ENCODE measurements at places on chromosomes 11 and 22.

DNA sequence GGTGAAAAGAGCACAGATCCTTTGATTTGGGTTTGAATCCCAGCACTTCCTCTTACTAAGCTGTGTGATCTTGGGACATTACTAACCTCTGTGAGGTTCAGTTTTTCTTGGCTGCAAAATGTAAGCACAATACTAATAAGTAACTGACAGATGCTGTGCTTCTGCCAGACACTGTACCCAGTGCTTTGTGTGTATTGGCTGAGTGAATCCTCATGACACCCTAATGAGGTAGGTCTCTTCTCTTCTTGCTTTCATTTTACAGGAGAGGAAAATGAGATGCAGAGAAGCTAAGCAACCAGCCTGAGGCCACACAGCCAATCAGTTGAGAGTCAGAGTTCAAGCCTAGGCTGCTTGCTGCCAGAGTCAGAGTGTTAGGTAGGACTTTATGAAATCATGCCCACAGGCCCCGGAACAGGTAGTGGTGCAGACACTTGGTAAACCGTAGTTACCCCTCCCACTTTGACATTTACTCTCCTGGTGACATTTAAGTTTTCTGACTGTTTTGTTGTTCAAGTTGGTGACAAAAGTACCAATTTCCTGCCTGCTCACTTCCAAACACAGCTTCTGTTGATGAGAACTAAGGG is 21.2 kb downstream of the PTPRJ start:
- DNase-seq, result no peak

DNA sequence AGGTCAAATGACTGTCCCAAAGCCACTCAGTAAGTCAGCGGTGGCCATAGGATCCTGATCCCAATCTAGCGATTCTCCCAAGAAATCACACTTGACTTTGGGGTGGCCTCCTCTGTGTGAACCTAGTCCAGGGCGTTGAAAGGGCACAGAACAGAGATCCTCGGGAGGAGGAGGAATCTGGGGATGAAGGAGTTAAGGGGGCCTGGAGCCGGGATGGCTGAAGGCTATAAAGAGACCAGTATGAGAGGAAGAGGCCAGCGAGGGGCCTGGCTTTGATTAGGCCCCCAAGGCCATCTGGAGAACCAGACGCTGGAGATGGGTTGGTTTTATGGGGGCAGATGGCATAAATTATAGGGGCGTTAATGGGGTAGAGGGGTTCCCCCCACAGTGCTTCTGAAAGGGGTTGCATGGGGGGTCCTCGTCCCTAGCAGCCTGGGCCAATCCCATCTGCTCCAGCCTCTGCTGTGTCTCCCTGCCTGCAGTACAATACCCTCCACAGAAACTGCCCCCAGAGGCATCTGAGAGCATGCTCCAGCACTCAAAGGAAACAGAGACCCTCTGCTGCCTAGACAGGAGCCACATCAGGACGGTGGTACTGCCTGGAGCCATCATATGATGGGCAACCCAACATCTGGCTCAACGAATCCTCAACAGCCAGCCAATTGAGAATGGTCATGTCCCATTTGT is 35.2 kb upstream of the TRIM29 start:
- no peak for DNase-seq

DNA sequence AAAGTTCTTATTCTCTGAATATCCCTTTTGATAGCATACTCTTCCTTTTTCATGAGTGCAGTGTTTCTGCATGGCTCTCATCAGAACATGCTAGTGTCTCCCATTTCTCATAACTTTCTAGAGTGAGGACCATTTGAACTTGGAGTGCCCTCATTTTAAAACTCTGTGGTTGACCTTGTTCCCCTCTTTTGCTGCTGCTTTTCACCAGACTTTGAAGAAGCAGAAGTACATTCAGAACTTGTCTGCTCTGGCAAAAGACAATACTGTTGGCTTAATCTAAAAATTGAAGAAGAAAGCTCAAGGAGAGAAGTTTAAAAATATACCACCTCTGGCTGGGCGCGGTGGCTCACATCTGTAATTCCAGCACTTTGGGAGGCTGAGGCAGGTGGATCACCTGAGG is 35.0 kb downstream of the PPARA start:
- DNase-seq, result no peak

- DNase-seq, result no peak
Measured at GRCh38 chr22:27318516-27318915, 483.0 kb downstream of the MN1 start.

GRCh38 chr11:101567071-101567470 is 16.7 kb downstream of the TRPC6 start:
- DNase-seq, result no peak

DNA sequence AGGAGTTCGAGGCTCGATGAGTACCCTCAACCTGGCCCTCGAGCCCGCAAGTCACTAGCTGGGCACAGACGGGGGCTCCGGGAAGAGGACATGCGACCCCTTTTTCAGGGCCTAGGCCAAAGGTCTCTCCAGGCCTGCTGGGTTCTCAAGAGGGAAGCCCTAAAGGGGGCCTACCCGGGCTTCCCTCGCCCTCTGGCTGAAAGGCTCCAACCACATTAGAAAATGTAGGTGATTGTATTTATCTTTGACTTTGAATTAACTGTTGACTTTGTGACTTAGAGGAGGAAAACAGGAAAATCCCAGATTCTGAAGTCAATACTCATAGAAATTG is 7.3 kb upstream of the PAX6 start:
- no peak for DNase-seq

DNA sequence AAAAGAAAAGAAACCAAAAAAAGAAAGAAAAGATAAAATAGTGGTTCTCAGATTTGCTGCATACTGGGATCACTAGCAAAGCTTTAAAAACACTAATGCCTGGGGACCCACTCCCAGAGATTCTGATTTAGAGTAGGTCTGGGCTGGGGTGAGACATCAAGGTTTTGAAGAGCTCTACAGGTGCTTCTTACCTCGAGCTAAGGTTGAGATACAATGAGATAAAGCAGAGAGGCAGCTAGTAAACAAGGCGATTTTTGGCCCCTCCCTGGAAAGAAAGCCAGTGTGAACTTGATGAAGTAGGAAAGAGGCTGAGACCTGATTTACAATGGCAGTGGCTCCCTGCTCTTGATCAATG is 327.6 kb upstream of the CCDC90B start:
- no peak for DNase-seq

DNA sequence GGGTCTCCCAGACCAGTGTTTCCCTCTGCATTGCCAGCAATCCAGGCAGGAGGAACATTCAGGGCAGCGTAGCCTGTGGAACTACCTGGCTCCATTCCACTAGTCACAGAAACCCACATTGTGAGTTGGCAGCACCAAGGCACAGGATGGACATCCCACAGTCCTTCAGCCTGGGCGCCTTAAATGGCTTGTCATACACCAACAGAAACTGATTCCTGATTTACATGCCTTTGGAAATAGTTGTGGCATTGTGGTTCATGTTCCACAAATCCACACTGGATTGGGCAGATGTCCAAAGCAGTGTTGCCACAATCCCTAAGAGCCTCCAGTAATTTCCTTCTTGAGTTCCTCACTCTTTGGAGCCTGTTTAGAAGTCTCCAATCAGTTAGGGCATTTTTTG is 225.6 kb downstream of the BLID start:
- DNase-seq, result no peak

GRCh38 chr11:29914203-29914930 is 102.5 kb downstream of the KCNA4 start:
- DNase-seq, result no peak

DNA sequence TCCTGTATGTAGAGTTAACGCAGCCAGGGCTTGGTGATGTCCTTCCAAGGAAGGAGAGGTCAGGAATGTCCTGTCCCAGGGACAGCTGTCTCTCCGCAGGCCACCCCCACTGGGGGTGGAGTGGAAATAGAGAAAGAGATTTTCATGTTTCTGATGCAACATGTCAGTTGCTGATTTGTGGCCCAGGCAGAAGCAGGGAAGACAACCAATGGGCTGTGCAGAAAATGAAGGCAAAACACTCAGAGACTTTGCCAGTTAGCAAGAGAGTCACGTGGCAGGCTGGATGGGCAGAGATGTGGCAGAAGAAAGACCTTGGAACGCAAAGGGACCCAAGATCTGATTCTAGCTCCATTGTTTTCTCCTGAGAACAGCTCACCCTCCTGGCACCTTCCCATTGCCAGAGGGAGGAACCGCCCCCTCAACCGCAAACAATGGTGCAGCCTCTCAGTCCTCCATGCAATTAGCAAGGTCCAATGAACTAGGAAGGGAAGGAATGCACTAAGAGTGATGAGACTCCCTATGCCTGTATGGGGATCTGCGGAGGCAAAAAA is 71.0 kb downstream of the SYN3 start:
- no peak for DNase-seq

DNA sequence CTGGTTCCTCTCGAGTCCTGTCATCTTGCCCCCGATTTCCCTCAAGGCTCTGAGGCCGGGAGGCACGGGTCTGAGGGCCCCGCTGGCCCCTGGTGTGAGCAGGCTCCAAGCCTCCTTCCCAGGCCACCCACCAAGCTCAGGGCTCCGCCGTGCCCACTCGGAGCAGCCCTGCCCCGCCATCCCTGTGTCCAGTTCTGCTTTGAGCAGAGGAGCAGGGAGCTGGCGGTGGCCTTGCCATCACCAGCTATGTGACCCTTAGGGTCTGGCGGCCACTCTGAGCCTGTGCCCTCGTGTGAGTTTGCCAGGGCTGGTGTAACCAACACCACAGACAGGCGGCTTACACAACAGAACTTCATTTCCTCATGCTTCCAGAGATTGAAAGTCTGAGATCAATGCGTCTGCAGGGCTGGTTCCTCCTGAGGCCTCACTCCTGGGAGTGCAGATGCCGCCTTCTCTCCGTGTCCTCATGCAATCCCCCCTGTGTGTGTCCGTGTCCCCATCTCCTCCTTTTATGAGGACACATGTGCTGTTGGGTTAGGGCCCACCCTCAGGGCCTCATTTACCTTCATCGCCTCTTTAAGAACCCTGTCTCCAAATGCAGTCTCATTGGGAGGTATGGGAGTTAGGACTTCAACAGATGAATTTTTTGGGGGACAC is 36.5 kb upstream of the CELSR1 start:
- DNase-seq, result no peak

- DNase-seq, result no peak
Measured at GRCh38 chr11:59008947-59009346, 69.7 kb downstream of the GLYATL1 start.

- no peak for DNase-seq
Measured at GRCh38 chr22:37427711-37428635, 694 bp upstream of the ELFN2 start.

DNA sequence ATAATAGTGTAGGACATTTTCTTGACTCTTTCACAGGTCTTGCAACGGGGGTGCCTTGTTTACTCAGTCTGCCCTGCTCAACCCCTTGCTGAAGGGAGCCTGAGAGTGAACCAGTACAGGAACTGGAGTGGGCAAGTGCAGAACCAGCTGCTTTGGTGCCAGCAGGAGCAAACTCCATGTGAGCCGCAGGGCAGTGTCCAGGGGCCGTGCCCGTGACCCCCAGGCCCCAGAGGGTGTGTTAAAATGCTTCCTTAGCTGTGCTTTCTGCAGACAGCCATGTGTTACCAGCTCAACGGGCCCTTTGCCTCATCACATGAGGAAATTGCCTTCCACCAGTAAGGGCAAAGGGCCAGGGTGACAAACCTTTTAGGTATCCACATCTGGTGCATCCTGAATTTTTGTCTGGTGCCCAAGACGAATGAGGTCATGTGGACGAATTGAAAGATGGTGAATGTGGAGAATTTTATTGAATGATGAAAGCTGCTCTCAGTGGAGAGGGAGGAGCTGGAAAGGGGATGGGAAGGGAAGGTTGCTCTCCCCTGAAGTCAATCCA is 53.6 kb upstream of the OR5D13 start:
- DNase-seq, result no peak

DNA sequence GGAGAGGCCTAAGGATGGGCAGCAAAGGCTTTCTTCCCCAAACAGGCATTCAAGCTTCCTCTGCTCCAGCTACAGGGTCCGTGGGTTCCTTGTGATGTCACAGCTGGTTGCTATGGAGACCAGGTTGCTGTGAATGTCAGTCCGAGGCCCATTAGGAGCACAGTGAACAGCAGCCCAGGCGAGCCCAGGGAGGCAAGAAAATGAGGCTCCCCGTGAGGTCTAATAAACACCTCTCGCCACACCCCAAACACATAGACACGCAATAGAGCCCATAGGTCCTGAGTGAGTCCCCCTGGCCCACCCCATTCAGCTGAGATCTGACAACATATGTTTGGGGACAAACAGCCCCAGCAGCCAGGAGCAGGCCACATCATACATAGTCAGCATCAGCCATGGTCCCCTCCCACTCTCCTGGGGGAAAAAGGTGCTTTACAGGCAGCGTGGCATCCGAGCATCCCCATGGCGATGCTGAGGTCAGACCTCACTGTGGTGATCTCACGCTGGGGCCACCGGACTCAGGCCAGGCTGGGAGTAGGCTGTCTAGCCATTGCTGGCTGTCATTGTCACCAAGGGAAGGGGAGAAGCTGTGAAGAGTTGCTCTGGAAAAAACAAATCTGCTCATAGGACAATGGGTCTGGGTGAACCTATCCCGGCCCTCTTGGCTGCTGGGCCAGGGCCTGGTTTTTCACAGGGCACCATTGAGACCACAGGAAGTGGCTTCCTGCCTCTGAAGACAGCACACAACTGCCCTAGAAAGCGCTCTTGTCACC is 23.1 kb upstream of the TP53I11 start:
- no peak for DNase-seq

GRCh38 chr22:36102995-36103394 is 57.6 kb downstream of the APOL3 start:
- DNase-seq, result no peak

GRCh38 chr11:130209128-130209932 is 49.7 kb downstream of the ST14 start:
- DNase-seq, result no peak

- no peak for DNase-seq
Measured at GRCh38 chr11:18775492-18776292, 15.9 kb downstream of the PTPN5 start.

GRCh38 chr11:31887180-31887579 is 76.1 kb upstream of the PAX6 start:
- DNase-seq, result no peak

DNA sequence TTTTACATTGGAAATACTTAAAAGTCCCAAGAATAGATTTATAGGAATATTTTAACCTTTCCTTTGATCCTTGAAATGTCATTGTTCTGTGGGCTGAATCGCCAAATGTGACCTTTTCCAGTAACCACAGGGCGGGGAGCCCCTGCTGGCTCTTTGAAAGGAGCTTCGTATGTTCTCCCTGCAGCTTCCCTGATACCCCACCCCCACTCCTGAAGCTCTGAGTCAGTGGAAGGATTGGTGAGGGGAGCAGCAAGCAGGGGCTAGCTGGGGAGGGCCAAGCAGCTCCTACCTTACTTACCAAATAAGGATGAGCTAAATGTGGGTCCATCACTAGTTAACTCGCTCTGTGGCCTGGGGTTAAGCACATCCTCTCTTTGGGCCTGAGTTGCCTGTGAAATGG is 87.7 kb downstream of the CHST1 start:
- no peak for DNase-seq

GRCh38 chr11:6002202-6002699 is 4.5 kb downstream of the OR56A4 start:
- no peak for DNase-seq

GRCh38 chr11:15119826-15120225 is 5.1 kb downstream of the INSC start:
- no peak for DNase-seq
